ENCODE measurements at places on chromosomes 13 and 19. TPM values are rescaled to one million over a fixed set of nuclear protein-coding genes. Genes with fewer than 3 reads are reported as not detected.

- DNase-seq, result no peak
Measured at GRCh38 chr19:12789098-12789903, 2.0 kb upstream of the JUNB start.

DNA sequence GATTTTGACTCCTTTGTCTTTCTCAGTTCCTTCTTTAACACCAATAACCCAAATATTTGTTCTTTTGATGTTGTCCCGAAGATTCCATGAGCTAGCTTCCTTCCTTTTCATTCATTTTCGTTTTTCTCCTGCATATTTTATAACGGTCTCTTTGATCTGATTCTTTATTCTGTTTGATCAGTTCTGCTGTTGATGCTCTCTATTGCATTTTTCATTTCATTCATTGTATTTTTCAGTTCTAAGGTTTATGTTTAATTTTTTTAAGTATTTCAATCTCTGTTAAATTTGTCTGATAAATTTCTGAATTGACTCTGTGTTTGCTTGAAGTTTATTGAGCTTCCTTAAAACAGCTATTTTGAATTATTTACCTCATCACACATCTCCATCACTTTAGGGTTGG is 68.4 kb upstream of the LRCH1 start:
- no peak for DNase-seq

DNA sequence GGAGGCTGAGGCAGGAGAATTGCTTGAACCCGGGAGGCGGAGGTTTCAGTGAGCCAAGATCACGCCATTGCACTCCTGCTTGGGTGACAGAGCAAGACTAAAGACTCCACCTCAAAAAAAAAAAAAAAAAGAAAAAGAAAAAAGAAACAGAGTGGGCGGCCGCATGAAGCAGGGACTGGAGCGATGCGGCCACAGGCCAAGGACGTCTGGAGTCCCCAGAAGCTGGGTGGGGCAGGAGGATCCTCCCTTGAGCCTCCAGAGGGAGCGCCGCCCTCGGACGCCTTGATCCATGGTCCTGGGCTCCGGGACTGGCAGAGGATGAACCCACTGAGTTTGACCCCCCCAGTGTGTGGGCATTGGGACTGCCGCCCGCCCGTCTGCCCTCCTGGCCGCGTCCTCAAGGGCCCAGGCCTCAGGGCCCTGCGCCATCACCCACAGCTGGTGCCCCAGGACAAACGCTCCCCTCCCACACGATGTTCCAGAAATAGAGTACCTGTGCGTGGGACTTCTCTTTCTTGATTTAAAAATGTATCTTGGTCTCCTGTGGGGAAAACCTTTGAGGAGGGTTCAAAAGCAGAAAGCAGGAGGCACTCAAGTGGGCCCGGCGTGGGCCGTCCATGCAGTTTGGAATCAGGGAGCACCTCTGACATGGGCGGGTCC is 15.5 kb downstream of the BTBD2 start:
- no peak for DNase-seq

- DNase-seq, result no peak
Measured at GRCh38 chr13:60511637-60512036, 114.6 kb downstream of the TDRD3 start.

DNA sequence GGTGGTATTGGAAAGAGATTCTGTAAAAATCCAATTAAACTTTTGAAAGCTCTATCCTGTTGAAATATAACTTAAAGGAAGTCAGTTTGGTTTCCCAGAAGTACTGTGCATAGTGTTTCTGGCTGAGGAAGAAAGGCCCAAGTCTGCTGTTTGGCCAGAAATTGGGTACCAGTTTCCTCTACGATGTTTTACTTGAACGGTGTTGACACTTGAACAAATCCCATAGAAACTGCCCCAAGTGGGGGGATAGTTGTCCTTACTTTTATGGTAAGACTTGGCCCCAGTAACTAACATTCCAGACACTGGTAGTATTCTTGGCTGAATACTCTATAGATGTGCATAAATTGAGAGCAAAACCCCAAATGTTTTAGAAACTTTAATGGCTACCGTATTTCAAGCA is 14.2 kb downstream of the KLF5 start:
- DNase-seq, result no peak

DNA sequence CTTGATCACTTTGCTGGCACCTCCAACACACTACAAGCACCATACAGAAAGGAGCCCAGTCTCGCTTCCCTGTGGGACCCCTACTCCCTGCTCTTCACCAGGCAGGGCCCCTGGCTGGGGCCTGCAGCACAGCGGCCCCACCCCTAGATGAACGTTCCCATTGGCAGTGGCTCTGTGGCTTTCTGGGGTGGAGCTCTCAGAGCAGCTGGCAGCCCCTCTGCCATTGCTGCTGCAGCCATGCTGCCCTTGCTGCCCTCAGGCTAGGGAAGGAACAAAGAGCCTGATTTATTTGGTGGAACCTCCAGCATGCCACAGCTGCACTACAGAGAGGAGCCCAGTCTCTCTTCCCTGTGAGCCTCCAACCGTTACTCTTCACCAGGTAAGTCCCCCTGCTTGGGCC is 5.8 kb downstream of the SIGLEC6 start:
- no peak for DNase-seq

GRCh38 chr13:48642061-48642460 is 11.7 kb upstream of the CYSLTR2 start:
- DNase-seq, result no peak

GRCh38 chr13:32178763-32179162 is 136.4 kb downstream of the ZAR1L start:
- no peak for DNase-seq

- no peak for DNase-seq
Measured at GRCh38 chr13:110576070-110576394, 14.5 kb upstream of the RAB20 start.

DNA sequence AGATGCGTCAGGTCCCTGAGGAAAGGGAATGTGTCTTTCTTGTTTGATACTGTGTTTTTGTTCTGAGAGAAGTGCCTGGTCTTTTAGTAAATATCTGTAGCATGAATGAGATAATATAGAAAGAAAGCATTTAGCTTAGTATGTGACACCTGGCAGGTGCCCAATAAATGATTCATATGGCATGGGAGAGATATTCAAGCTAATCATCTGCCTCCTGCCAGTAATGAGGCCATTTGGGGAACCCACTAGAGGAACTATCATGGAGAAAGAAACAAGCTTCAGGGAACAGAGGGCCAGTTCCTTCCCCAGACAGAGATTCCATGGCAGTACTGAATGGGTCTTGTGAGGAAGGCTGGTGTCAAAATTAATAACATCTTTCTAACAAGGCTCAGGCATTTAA is 603.9 kb downstream of the DCT start:
- DNase-seq, result no peak

DNA sequence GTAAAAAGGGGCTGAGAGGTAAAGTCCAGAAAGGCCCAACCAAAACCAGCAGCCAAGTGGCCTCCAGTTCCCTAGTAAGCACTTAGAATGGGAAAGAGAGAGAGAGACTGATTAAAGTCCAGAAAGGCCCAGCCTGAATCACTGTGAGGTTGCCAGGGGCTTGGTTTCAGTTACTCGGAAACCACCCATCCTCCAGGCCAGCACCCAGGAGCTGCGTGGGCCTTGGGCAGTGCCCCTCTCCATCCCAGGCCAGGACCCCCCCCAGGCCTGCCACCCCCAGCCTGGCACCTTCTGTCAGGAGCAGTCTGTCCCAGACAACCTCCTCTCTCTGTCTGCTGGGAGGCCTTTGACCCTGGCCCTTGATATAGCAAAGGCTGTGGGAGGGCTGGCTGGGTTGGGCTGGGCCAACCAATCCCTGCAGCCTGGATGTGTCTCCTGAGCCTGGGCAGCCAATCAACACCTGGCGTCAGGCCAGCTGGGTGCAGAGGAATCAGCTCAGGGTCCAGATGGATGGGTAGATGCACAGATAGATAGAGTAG is at the start of gene CYP4F2:
TSS of gene CYP4F2 (minus strand) at position 337 of the 539 bp plus-strand sequence. CDS start 463 bp downstream, outside the sequence.
- DNase-seq, result peak; percentile 50

GRCh38 chr19:1844513-1845124 is 3.7 kb downstream of the REXO1 start:
- no peak for DNase-seq

- no peak for DNase-seq
Measured at GRCh38 chr13:48725271-48725670, 71.5 kb downstream of the CYSLTR2 start.

DNA sequence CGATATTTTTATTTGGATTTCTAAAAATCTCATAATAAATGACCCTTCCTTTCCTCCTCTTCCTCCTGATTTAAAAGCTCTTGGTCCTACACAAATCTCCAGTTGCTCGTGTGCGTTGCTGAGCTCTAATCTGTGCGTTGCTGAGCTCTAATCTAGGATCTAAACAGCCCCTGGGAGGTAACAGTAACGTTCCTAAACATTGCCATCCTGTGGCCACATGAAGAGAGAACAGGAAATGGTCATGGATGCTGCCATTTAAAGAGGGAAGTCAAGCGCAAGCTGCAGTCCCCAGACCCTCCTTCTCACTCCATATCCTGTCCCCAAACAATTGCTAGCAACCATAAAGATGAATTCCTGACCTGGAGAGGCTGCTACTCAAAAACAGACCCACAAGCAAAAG is 170.8 kb downstream of the NUFIP1 start:
- no peak for DNase-seq

GRCh38 chr19:51083783-51084182 is 1.1 kb upstream of the KLK14 start:
- DNase-seq, result no peak

- DNase-seq, result peak; percentile 82
Measured at GRCh38 chr19:47230054-47230920, 712 bp downstream of the BBC3 start.

- peak; percentile 56 for DNase-seq
Measured at GRCh38 chr13:27374126-27374613, 50.2 kb upstream of the GTF3A start.

- no peak for DNase-seq
Measured at GRCh38 chr19:3554254-3555083, 2.9 kb downstream of the MFSD12 start.

- no peak for DNase-seq
Measured at GRCh38 chr13:39501702-39502324, 101.2 kb downstream of the LHFPL6 start.

- DNase-seq, result no peak
Measured at GRCh38 chr13:100478107-100478809, 110.3 kb downstream of the GGACT start.

GRCh38 chr13:64962404-64962803 is 2267.7 kb downstream of the PCDH9 start:
- DNase-seq, result no peak

DNA sequence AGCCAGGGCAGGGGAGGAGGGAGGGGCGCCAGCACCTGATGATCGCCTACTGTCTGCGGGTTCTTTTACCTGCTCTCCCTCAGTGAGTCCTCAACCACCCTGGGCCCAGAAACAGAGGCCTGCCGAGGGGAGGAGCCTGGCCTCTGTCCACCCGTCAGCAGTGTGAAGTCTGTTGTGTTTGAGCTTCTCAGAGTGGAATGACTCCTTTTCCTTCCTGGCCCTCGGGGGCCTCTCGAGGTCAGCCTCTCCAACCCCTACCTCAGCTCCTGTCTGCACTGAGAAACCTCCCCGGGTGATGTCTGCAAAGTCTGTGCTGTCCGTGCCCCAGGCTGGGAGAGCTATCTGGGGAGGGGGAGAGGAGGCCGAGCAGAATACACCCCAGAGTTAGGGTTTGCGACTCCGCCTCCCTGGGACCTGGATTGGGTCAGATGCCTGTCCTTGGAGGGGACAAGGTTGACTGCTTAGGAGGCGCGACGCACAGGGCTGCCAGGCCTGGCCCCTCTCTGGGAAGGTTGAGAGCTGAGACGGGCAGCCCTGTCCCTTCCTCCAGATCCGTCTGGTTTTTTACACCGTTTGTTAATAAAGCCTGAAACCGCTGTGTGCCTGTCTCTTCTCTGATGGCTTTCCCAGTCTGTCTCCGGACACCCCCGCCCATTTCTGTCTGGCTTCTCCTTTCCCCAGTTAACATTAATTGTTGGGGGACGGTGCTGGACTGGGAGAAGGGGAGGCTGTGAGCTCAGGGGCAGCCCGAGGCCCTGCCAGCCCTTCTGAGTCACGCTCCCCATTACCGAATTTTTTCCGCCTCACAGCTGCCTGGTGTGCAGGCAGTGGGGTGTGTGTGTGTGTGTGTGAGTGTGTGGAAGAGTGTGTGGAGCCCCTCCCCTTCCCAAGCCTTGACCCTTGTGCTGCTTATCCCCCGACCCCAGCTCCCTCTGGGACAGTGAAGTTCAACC is 989 bp upstream of the SSC5D start:
- DNase-seq, result peak; percentile 60

Gene ASF1B
- total RNA-seq, result 1.9 TPM

Gene ZNF497
- 1.3 TPM for total RNA-seq

Gene FBXO17
- 2.5 TPM for total RNA-seq

Gene ANO8
- total RNA-seq, result 6.7 TPM

Gene OR4F17
- total RNA-seq, result not detected

Gene COX7A1
- 7.8 TPM for total RNA-seq

Gene EML2
- 64.3 TPM for total RNA-seq

Measured in transverse colon (tissue), 4 donors.